Stimulated activated CD4-positive, alpha-beta T cell treated with anti-CD3 and anti-CD28 coated beads, Interleukin-4, amount 100 ng/mL, for 48 hours (primary cell): ENCODE measurements at places on chromosomes 13 and 19.

- no peak for DNase-seq
Measured at GRCh38 chr13:112179995-112180394, 113.0 kb downstream of the SOX1 start.

DNA sequence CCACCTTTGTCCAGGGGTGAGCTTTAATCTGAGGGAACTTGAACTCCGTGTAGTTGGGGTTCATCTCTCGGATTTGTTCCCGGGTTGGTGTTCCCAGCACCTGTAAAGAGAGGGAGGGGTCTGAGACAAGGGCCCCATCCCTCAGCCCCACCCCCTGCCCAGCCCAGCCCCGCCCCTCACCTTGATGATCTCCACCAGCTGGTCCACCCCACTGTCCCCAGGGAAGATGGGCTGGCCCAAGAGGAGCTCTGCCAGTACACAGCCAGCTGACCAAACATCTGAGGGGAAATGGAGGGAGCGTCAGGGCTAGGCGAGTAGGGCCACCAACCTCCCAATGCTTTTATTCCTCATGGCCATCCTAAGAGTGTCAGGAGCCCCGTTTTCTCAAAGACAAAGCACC, 9.3 kb downstream of the GSK3A start:
- no peak for DNase-seq

- DNase-seq, result no peak
Measured at GRCh38 chr19:50899569-50899968, 11.6 kb downstream of the KLK4 start.

- DNase-seq, result no peak
Measured at GRCh38 chr19:40320558-40320935, 27.6 kb downstream of the C19orf47 start.

GRCh38 chr19:45834970-45835369, 19.9 kb upstream of the RSPH6A start:
- no peak for DNase-seq

- DNase-seq, result no peak
Measured at GRCh38 chr19:29596885-29597525, 9.1 kb upstream of the POP4 start.
